ENCODE measurements at places on chromosomes 5 and 9. TPM values are rescaled to one million over a fixed set of nuclear protein-coding genes. Genes with fewer than 3 reads are reported as not detected.

- no peak for DNase-seq
Observed at GRCh38 chr5:79456890-79457583, 56.9 kb downstream of the HOMER1 start.

DNA sequence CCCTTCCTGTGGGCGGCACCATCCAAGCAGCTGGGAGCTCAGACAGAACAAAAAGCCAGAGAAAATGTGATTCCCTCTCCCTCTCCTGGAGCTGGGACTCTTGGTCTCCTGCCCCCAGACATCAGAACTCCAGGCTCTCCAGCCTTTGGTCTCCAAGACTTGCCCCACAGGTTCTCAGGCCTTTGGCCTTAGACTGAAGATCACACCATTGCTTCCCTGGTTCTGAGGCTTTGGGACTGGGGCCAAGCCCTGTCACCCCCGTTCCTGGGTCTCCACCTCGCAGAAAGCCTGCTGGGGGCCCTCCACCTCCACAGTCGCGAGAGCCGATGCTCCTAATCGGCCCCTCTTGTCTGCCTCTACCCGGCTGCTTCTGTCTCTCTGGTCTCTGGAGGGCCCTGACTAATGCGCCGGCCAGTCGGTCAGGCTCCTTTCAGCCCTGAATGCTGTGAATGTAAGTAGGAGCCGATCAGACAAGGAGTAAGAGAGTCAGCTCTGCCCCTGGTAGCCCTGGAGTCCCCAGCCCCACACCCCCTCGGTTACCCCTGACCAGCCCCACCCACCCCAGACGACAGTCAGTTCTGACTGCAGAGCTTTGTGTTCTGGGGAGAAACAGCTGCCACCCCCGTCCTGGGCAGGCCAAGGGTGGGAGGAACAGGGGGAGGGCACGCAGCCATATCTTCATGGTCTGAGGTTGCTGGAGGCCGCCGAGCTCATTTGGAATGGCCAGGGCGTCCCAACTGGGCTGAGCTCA, 57.5 kb downstream of the VAV2 start:
- DNase-seq: no peak

DNA sequence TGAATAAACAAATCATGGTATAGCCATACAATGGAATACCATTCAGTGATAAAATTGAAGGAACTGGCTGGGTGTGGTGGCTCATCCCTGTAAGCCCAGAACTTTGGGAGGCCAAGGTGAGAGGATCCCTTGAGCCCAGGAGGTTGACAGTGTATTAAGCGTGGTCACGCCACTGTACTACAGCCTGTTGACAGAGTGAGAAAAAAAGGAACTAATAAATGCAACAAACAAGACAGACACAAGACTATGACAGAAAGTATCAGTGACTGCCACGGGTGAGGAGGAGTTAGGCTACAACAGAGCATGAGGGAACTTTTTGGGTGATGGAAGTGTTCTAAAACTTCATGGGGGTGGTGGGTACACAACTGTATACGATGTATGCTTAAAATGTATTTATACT, 2.2 kb downstream of the FNIP1 start:
- no peak for DNase-seq

DNA sequence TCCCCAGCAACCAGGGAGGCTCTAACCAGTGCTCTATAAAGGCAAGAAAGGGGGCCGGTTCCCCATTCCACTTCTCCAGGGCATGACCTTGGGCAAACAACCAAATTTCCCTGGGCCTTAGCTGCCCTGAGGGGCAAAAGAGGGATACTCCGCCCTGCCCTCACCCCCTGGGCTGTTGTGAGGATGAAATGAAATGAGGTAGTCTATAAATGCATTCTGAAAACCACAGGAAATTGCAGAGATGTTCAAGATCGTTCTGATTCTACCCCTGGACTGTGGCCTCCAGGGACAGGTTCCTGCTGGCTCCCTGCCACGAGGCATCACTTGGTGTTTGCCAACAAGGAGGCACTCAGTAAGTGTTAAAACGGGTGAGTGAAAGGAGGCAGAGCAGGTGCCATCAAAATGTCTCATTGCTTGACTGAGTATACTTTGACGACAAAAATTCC, 5.7 kb downstream of the RAPGEF1 start:
- DNase-seq: peak; percentile 81

Gene AFAP1L1
- 1.3 TPM for polyA plus RNA-seq

- DNase-seq: peak; percentile 26
Observed at GRCh38 chr9:37966412-37967013, 62.6 kb upstream of the SLC25A51 start.

- no peak for DNase-seq
Observed at GRCh38 chr9:76269789-76270188, 124.4 kb downstream of the RFK start.

Gene SLCO6A1
- not detected for polyA plus RNA-seq

Gene FGD3
- polyA plus RNA-seq: 3.0 TPM

GRCh38 chr9:37034938-37035647, 1.0 kb upstream of the PAX5 start:
- DNase-seq: no peak

DNA sequence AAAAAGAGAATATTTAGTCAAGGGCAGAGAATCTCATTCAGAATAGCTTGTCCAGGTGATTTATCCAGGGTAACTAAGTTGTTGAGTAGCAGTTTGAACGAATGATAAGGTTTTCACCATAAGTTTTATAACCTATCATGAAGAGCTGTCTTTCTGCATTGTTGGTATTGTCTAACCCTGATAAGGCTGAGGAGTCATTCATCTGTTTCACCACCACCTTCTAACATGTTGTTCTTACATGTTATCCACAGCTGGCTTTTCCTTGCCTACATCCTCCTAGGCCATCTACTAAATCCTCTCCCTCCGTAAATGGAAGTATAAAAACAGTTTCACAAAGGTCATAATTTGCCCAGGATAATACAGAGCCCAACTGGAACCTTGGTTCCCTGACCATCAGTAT, 24.1 kb downstream of the ZNF462 start:
- no peak for DNase-seq

DNA sequence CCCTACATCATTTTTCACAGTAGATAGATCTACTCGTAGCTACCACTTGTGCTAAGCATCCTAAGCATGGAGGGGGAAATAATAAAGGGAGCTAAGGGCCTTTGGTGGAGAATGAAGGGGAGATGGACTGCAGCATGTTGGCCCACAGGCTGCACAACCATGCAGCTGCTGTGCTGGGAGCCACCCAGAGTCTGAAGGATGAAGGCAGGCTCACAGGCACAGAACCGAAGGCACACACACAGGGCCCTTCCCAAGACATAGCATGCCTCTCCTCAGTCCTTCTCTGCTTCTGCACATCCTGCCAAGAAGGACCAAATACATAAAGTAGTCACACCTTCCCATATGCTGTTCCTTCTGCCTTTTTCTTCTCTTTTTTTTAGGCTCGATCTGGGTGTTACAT, 6.6 kb downstream of the FAM193B start:
- DNase-seq: no peak

Gene PCYOX1L
- polyA plus RNA-seq: 3.1 TPM

Gene GPRIN1
- polyA plus RNA-seq: 0.50 TPM
